ENCODE measurements at places on chromosomes 1 and 21.

DNA sequence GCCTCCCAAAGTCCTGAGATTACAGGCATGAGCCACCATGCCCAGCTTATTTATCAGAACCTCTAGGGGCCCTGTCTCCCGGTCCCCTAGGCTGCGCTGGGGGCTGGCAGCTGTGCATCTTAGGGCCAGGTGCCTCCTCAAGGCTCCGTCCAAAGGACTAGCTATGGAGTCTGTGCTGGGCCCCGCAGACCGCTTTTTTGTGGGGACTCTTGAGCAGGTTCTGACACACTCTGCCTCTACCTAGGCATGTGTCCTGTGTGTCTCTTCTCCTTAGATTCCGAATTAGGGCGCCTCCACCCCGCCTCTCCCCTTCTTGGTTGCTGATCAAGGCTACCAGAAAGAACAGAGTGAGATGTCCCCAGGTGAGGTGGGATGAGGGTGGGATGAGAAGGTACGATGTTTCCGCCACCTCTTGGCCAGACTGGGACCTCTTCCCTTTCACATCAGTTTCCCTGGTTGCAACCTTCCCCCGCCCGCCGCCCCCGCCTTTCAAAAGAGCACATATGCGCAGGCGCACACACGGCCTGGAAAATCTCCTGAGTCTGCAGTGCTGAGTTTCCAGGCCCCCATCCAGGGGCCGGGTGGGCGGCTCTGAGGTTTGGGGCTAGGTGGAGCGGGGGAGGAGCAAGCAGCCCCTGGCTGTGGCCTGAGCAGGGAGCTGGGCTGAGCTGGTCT, 5.0 kb upstream of the PTPN7 start:
- peak overlapping the region; percentile 97 for H3K4me3 ChIP-seq
- peak overlapping the region; percentile 98 for H3K27ac ChIP-seq
- H3K4me1 ChIP-seq: peaks cover 50% of the 10 kb centered on the region
- H3K36me3 ChIP-seq: peaks cover 25% of the 10 kb centered on the region
- no peak for DNase-seq

- no peak overlapping the region for H3K27ac ChIP-seq
- no peak for DNase-seq
- H3K4me1 ChIP-seq: no peaks in the 10 kb centered on the region
- no peak overlapping the region for H3K4me3 ChIP-seq
Measured at GRCh38 chr1:219020386-219020785, 153.3 kb upstream of the LYPLAL1 start.

- H3K36me3 ChIP-seq: peaks cover 27% of the 10 kb centered on the region
- DNase-seq: no peak
- H3K27me3 ChIP-seq: no peaks in the 10 kb centered on the region
- peaks cover 25% of the 10 kb centered on the region for H3K4me1 ChIP-seq
- H3K4me3 ChIP-seq: no peak overlapping the region
Measured at GRCh38 chr1:99852648-99853047, 2.5 kb downstream of the AGL start.

- H3K27me3 ChIP-seq: peaks cover 7% of the 10 kb centered on the region
- DNase-seq: no peak
- no peaks in the 10 kb centered on the region for H3K4me1 ChIP-seq
- H3K27ac ChIP-seq: no peak overlapping the region
- H3K36me3 ChIP-seq: peaks cover 2% of the 10 kb centered on the region
Measured at GRCh38 chr21:17370263-17370662, 142.6 kb upstream of the CXADR start.
